ENCODE measurements at places on chromosomes 16 and 17. TPM values are rescaled to one million over a fixed set of nuclear protein-coding genes. Genes with fewer than 3 reads are reported as not detected.

The SLC35G6 gene
- not detected for total RNA-seq

DNA sequence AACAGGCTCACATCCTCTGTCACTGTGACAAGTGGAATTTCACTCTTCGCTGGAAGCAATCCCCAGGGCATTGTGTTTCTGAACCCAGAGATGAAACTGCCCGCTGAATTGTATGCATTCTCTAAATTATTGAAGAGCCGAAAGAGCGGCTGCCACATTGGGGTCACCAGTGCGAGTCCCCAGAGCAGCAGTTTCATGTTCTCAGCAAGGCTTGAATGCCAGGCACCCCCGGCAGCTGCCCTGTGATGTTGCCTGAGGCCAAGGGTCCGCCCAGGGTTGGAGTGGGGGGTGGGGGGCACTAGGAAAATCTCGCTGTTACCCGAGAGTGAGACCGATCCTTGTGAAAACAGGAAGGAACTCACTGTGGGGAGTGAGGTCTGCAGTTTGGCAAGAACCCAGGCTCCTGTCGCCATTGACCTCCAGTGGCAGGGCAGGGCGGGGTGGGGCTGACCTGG lies 20.7 kb upstream of the BCAR1 start:
- DNase-seq, result no peak

DNA sequence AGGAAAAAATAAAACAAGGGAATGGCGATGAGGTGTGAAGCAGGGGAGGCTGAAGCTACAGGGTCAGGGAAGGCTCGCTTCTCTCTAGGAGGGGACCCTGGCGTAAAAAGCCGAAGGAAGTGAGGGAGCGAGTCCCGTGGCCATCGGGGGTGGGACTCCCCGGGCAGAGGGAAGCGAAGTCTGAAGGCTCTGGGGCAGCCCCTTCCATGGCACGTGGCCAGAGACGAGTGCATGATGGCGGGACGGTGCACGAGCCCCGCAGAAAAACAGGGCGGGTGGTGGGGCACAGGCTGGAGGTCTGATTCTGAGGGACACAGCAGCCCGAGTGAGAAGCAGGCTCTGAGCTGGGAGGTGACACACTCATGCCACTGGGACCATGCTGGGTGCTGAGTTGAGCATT lies 21.1 kb upstream of the NCBP3 start:
- DNase-seq, result no peak

- peak; percentile 44 for DNase-seq
These were observed 4.6 kb upstream of the ZNF747 start for GRCh38 chr16:30539000-30539964.

The DHRS7B gene
- 25.2 TPM for total RNA-seq

Measured in left cardiac atrium (tissue), 4 donors.